Progenitor cell of endocrine pancreas (in vitro differentiated cells): ENCODE measurements at places on chromosomes 2 and 18.

GRCh38 chr2:70854411-70854810 is 18.8 kb upstream of the CD207 start:
- DNase-seq: no peak

DNA sequence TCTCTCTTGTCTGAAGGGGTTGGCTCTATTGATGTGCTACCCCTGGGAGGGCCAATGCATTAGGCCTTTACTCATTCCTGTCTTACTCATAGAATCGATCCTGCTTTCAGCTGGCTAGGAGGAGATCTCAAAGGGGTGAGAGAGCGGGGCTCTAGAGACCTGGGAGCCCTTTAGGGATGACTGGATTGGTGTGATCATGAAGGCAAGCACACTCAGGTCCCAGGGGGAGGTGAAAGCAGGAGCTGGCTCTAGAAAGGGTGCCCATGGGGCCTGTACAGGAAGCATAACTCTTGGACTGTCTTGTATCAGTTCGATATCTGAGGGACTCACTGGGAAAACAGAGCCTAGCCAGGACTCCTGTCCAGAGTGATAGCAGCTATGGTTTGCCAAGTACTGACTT is 47.8 kb downstream of the INPP4A start:
- DNase-seq: no peak

DNA sequence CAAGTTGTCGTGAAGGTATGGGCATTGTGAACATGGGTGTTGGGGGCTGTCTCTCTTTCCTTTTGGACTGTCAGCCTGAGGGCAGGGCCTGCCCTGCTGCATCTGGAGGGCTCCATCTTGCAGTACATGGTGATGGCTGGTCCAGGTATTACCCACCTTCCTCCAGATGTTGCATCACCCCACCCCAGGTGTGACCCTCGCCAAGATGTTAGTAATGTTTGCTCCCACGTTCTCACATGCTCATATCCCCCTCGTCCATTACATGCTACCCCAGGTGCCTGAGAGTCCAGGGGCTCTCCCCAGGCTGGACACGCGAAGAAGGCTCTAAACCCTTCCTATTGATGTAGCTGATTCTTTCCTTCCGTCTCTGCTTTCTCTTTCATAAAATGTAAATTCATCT is 13.9 kb downstream of the ZAP70 start:
- no peak for DNase-seq

GRCh38 chr2:180621941-180622918 is 358.2 kb upstream of the UBE2E3 start:
- no peak for DNase-seq

- no peak for DNase-seq
These were observed 198.3 kb downstream of the GLI2 start for GRCh38 chr2:120933693-120934573.

GRCh38 chr2:234702731-234703225 is 205.9 kb upstream of the ARL4C start:
- DNase-seq: no peak

- DNase-seq: no peak
These were observed 1154.5 kb upstream of the CHAC2 start for GRCh38 chr2:52613064-52613463.

- no peak for DNase-seq
These were observed 22.5 kb upstream of the RAB27B start for GRCh38 chr18:54805571-54806334.

DNA sequence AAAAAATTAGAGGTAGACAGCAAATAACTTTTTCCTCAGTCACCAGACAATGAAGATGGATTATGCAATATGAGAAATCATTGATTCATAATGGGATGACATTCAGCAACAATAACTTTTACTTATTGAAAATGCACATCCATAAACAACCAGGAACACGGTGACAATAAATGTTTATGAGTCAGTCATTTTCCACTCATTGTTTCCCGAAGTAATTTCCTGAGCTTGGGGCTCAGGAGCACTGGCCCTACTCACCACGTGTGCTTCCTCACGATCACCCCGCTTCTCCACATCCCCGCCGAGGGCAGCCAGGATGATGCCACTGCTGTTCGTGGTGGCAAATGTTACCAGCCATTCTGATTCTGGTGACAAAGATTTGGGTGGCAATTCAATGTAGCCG is 156.3 kb downstream of the LAMA1 start:
- DNase-seq: no peak

DNA sequence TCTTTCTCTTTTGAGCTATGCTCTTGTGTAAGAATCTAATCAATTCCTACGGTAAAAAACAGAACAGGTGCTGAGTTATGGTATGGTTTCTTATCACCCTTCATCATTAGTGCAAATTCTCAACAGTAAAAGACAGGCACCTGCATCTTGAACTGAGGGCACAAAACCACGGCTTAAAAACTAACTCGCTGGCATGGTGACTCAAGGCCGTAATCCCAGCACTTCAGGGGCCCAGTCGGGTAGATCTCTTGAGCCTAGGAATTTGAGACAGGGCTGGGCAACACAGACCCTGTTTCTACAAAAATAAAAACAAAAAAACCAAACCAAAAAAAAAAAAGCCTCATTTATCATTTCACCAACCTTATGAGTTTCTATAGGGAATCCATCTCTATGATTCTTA is 33.3 kb downstream of the THAP4 start:
- no peak for DNase-seq

GRCh38 chr18:44944461-44944860 is 263.8 kb downstream of the SETBP1 start:
- DNase-seq: no peak

- no peak for DNase-seq
These were observed 139.5 kb upstream of the NABP1 start for GRCh38 chr2:191538334-191538903.

DNA sequence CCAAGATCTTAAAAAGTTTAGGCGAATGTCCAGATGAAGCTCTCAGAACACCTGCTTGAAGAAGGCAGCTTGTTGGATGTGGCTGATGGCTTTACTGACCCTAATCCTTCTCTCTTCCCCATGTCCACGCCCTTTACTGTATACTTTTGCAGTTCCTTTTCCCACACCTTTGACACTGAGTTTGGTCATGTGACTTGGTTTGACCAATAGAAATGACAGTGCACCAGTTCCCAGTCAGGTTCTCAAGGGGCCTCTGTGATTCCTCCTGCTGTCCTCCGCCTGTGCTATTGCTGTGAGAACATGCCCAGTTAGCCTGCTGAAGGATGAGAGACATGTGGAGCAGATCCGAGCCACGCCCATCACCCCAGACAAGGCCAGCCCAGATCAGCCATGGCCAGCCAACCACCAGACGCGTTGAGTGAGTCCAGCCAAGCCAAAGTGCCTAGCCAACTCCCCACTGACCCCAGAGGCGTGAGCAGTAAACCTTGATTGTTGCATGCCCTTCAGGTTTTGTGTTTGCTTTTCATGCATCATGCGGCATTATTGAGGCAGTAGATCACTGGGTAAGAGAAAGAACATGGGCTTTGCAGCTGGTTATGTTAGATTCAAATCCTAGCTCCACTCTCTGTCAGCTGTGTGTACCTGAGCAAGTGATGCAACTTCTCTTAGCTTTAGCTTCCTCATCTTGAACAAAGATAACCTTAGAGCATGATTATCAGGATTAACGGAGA is 258.0 kb upstream of the SIX2 start:
- no peak for DNase-seq

DNA sequence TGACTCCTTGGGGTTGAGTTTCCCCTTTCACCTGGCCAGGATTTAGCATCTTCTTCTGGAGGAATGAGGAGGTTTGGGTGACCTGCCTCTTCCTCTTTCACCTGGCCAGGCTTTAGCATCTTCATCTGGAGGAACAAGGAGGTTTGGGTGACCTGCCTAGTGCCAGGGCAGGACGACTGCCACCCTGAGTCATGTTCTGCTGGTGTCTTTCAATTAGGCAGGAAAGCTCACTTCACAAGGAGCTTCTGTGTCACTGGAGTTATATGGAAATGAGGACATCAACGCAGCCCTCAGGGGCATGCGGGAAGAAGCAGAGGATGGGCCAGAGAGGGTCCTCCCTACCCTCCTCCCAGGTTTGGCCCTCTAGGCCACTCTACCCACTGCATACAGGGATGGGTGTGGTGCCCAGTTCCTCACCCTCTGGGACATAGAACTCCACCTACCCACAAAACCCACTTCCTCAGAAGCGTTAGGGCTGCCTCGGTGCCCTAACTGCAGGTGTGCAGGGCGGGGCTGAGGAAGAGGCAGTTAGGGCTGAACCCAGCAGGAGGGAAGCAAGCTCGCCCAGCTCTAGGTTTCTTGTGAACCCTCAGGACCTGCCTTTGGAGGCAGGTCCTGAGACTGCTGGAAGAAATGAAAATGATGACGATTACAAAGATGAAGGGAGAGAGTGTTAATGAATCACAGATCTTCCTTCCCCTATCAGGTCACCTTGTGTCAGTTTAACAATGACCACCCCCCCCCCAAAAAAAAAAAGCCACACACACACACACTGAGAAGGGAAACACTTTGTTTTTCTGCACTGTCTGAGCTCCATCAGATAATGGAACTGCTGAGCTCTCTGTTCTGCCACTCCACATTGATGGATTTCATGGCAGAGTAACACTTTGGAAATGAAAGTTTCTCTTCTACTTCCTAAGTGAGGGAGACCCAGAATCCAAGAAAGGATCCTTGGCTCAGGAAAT is 71.0 kb downstream of the ARL4C start:
- DNase-seq: no peak

- no peak for DNase-seq
These were observed 134.5 kb upstream of the CAB39 start for GRCh38 chr2:230578106-230578505.

GRCh38 chr2:27072920-27073319 is 1.5 kb upstream of the OST4 start:
- no peak for DNase-seq

DNA sequence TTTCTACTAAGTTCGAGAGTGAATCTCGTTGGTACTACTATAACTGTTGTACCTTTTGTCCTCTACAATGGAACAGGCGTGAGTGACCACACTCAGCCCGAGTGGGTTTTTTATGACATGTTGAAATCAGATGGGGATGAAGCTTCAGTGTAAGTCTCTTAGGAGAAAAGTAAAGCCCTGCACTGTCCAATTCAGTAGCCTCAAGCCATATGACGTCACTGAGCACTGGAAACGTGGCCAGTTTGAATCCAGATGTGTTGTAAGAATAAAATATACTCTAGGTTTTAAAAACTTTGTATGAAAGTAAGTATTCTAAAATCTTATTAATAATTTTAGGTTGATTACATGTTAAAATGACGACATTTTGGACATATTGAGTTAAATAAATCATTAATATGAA is 101.7 kb upstream of the SP3 start:
- DNase-seq: no peak

- DNase-seq: no peak
These were observed 14.8 kb upstream of the CXCR4 start for GRCh38 chr2:136132825-136133155.

DNA sequence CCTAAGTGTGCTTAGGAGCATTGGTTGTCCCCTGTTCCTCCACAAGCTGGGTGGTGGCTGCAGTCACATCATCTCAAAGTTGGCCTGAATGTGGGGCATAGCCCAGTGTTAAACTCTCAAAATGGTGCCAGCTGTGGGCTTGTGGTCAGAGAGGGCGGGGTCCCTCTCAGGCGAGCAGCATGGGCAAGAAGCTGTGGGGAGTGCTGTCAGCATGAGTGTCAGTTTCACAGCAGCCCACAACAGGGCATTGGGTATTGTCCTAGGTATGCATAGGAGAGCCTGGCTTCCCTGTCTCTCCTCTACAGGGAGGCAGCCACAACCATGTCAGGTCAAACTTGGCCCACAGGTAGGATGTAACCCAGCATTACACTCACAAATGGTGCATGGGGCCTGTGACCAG is 285.6 kb upstream of the THSD7B start:
- DNase-seq: no peak

DNA sequence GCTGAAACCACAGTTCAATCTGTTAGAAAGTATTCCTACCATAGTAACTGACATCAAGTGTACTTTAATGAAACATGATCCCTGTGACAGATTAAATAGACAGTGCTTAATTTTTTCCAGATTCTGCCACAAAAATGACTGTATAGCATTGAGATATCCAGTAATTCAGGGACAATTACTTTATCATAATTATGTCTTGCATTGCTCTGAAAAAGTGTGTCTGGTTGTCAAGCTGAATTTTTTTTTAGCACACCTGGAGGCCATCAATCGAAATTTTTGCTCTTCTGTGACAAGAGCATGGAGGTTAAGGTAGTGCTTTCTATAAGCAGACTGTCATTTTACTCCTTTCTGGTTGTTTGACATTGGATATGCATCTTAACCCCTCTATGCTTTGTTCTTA is 1083.8 kb upstream of the NRXN1 start:
- no peak for DNase-seq

DNA sequence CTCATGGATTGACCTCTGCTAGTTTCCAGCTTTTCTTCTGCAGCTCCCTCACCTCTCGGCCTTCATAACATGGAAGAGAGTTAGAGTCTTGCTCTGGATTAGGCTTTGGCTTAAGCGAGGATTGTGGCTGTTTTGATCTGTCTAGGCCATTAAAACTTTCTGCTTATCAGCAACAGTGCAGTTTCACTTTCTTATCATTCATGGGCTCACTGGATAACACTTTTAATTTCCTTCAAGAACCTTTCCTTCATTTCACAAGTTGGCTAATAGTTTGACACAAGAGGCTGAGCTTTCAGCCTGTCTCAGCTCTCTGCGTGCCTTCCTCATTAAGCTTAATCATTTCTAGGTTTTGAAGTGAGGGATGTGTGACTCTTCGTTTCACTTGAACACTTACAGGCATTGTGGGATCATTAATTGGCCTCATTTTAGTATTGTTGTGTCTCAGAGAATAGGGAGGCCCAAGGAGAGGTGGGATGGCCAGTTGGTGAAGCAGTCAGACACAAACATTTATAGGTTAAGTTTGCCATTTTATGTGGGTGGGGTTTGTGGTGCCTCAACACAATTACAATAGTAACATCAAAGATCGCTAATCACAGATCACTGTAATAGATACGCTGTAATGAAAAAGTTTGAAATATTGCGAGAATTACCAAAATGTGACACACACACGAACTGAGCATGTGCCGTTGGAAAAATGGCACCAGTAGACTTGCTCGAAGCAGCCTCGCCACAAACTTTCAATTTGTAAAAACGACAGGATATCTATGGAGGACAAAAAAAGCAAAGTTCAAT is 129.3 kb downstream of the ZNF236 start:
- DNase-seq: no peak

- DNase-seq: no peak
These were observed 54.7 kb downstream of the SCN9A start for GRCh38 chr2:166321076-166321475.

DNA sequence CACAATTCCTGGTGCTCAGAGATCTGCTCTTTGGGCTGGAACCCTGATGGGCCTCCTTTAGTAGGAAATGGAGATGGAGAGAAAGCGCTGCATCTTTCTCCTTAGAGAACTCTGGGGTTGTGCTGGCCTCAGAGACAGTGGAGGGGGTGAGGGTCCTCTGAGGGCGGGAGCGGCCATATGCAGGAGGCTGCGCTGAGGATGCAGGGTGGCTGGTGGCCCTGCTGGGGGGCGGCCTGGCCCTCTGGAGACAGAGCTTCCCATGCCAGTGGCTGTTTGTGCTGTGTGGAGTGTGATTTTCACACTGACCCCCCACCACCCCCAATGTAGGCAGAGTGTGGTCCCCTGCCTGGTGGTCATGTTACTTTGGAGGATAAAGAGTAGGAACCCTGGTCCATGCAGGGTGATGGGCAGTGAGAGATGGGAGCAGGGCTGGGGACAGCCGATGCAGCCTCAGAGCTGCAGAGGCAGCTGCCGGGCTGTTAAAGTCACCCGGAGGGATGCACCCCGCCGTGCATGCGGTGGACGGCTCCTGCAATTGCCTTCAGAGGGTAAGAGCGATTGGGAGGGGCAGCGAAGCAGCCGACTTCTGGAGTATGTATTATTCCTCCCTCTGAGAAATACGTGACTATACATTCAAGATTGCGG is 194.6 kb downstream of the FAM210A start:
- no peak for DNase-seq
